ENCODE measurements at places on chromosomes 6 and 20.

DNA sequence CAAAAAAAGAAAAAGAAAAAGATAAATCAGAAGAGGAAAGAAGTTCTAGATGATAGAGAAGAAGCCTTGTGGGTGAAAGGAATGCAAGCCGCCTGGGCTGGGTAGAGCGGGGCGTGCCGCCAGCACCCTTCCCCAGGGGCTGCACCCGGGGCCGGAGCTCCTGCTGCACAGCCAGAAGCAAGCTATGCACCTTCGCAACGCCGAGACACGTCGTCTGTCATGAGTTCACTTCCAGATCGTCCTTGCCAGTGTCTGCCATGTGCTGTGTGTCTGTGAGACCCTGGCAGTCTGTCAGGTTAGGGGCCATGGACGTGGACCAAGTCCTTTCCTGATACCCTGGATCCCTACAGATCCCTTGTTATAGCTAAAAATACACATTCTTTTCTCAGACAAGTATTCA is 25.5 kb upstream of the ADRM1 start:
- DNase-seq: no peak

DNA sequence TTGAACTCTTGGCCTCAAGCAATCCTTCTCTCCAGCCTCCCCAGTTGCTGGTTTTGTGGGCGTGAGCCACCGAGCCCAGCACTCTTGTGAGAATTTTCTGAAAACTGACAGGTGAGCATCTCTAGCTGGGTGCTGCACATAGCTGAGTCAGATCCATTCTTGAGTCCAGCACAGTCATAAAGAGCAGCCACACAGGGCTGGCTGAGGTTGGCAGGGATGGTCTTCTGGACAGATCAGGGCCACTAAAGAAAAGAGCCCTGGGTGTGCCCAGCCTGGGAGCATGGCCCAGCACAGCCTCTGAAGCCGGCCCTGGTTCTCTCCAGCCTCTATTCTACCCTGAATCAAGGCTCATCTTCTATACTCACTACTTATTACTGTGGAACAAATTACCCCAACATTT is 11.5 kb downstream of the DLGAP4 start:
- no peak for DNase-seq

- no peak for DNase-seq
These were observed 6.3 kb downstream of the BMP6 start for GRCh38 chr6:7732228-7732627.

DNA sequence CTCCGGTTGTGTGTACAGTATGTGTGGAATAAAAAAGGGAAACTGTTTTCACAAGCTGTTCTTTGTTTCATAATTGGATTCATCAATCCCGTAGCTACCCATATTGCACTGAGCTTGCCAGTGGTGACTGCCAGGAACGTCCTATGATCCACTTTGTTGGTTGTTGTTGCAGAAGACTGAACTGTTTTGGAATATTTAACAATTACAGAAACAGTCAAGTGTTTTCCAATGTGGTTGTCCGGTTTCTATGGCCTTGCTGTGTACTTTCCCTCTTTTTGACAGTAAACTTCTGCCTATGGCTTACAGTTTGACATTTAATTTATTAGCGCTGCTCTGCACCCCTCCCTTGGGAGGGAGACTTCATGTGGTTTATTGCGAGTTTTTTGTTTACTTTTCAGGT is 141.2 kb downstream of the DTNBP1 start:
- no peak for DNase-seq

Measured in activated T-helper 1 cell treated with Interleukin-2 at 50 U/mL for 16 hours (primary cell).